Left hindlimb (tissue), 1 donor: ENCODE measurements at places on chromosomes 5 and 9.

DNA sequence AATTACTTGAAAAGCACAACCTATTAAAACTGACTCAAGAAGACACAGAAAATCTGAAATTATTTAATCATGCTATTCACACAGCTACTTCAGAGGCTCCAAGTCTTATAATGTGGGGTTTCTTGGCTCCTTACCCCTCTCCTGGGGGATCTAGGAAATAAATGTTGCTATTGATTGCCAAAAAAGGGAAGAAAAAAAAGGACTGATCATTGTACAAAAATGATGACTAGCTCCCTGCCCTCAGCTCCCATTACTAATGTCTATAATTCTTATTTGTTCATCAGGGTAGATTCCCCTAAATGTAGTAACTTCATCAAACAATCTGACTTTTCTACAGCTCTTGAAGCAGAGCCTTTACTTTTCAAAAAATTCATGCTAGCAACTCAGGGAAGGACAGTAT, 3.3 kb upstream of the SMC5 start:
- no peak for DNase-seq

DNA sequence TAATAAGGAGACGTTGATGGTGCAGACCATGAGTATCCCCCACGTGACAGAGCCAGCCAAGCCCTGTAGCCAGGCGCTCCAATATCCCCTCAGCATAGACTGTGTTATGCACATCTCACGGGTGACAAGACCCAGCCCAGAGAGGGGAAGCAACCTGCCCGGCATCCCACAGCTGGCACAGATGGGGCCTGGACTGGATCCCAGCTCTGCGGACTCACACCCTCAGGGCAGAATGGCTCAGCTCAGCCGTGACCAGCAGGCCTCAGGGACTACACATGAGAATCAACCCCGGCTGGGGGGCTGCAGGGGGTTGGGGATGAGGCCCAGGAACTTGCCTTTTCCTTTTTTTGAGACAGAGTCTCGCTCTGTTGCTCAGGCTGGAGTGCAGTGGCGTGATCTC, 11.7 kb downstream of the FIBCD1 start:
- DNase-seq: peak; percentile 8

- peak; percentile 25 for DNase-seq
Measured at GRCh38 chr9:124475868-124476690, 25.8 kb downstream of the ADGRD2 start.

- DNase-seq: no peak
Measured at GRCh38 chr9:107170801-107171200, 112.3 kb upstream of the RAD23B start.

- no peak for DNase-seq
Measured at GRCh38 chr5:126449751-126450271, 26.6 kb downstream of the GRAMD2B start.

DNA sequence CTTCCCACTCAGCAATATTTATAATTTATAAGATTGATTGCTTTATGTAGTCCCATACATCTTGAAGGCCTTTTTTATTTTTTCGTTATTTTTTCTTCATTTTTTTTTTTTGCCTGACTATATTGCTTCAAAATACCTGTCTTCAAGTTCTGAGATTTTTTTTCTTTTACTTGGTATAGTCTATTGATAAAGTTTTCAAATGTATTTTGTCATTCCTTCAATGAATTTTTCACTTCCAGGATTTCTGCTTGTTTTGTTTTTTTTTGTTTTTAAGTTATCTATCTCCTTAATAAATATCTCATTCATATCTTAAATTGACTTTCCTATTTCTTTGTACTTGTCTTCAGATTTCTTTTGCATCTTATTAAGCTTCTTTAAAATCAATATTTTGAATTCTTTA, 905.6 kb upstream of the CDH6 start:
- no peak for DNase-seq

DNA sequence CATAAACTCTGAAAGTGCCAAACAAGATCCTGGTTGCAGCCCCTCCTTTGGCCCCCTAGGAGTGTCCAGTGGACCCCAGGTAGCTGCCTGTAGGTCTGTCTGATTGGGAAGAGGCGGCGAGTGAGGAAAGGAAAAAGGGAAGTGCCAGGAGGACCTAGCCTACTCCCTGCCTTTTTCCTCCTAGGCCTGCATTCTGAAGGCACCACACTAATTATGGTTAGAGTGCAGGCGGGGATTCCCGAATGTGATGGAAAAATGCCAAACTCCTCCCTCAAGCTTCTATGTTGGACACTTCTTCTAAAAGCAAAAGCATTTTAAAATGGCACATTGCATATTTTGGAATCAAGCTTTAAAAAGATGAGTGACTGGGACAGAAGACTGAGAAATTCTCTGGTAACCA, 83.2 kb upstream of the SMIM15 start:
- peak; percentile 42 for DNase-seq

GRCh38 chr9:112174222-112174964, 704 bp downstream of the SUSD1 start:
- DNase-seq: peak; percentile 62

- peak; percentile 85 for DNase-seq
Measured at GRCh38 chr5:78527054-78527859, 121.3 kb downstream of the LHFPL2 start.

DNA sequence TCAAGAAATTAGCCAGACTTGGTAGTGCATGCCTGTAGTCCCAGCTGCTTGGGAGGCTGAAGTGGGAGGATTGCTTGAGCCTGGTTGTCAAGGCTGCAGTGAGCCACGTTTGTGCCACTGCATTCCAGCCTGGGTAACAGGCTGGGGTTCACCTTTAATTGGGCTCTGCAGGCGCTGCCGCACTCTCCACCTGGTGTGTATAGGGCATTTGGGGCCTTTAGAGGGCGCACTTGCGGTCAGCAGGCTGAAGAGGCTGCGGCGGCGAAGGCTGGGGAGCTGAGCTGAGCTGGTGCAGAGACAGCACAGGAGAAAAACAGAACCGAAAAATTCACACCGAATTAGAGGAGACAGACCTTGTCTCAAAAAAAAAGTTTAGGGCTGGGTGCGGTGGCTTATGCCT, 31.2 kb downstream of the CDK7 start:
- DNase-seq: no peak

DNA sequence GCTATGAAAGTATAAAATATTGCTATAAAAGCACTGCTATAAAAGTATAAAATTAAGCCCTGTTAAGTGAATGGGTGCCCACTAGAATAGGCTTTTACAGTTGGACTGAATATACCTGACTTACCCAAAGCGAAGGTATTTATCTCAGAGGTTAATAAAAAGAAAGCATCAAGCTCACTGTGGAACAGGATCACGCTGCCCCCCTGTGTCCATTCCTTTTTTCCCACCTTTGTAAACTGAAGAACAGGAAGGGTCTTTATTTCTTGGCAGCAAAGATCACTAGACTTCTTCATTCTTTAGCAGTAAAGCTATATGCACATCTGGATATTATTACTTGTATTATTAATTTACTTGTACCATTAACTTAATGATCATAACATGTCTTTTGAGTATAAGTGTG, 22.1 kb upstream of the PLPP6 start:
- no peak for DNase-seq
